ENCODE measurements at places on chromosomes 4 and X. TPM values are rescaled to one million over a fixed set of nuclear protein-coding genes. Genes with fewer than 3 reads are reported as not detected.
A peak's percentile ranks its signal among the peaks of the same experiment; 100 is the strongest.

- no peak overlapping the region for H3K4me3 ChIP-seq
- no peak overlapping the region for H3K27ac ChIP-seq
- peaks cover 15% of the 10 kb centered on the region for H3K4me1 ChIP-seq
- H3K36me3 ChIP-seq, result peaks cover 12% of the 10 kb centered on the region
- peak; percentile 51 for DNase-seq
- H3K27me3 ChIP-seq, result no peaks in the 10 kb centered on the region
These were observed 4.0 kb downstream of the C4orf46 start for GRCh38 chr4:158667651-158668198.

DNA sequence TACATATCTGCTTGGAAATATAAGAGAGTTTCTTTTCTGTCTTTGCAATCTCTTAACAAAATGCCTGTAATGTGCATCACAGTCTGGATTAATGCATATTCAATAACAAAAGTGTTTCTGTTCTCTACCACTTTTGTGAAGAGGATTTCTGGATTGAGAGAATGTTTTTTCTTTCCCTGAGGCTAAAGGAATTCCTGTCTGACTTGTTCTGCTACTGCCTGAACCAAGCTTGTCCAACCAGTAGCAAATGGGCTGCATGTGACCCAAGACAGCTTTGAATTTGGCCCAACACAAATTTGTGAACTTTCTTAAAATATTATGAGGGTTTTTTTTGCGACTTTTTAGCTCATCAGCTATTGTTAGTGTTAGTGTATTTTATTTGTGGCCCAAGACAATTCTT lies 1133.9 kb downstream of the SH3BGRL start:
- no peaks in the 10 kb centered on the region for H3K4me1 ChIP-seq
- H3K27ac ChIP-seq, result no peak overlapping the region
- no peak for DNase-seq
- H3K4me3 ChIP-seq, result no peak overlapping the region
- H3K36me3 ChIP-seq, result no peaks in the 10 kb centered on the region
- no peaks in the 10 kb centered on the region for H3K27me3 ChIP-seq

- no peak for DNase-seq
- H3K27me3 ChIP-seq, result no peaks in the 10 kb centered on the region
- H3K4me3 ChIP-seq, result no peak within 1 kb of the TSS
- no peak within 1 kb of the TSS for H3K27ac ChIP-seq
These were observed at the start of gene PLS3 for GRCh38 chrX:115560978-115561604. Gene PLS3 (plus strand): TSS chrX:115561174. CDS start chrX:115610251, 49,077 bp downstream.

GRCh38 chr4:172547724-172548123 lies 620.9 kb upstream of the GALNT7 start:
- H3K27ac ChIP-seq, result no peak overlapping the region
- H3K27me3 ChIP-seq, result no peaks in the 10 kb centered on the region
- H3K4me3 ChIP-seq, result no peak overlapping the region
- no peaks in the 10 kb centered on the region for H3K36me3 ChIP-seq
- no peaks in the 10 kb centered on the region for H3K4me1 ChIP-seq
- DNase-seq, result no peak

Gene PABPC4L
- 0.63 TPM for total RNA-seq

Gene RPS6KA6
- total RNA-seq, result 0.11 TPM

Gene CETN2
- 19.7 TPM for total RNA-seq

Measured in K562 (cell line).